ENCODE measurements at places on chromosomes 1 and 21. TPM values are rescaled to one million over a fixed set of nuclear protein-coding genes. Genes with fewer than 3 reads are reported as not detected.

EVI5 gene
- total RNA-seq, result 48.6 TPM

GRCh38 chr1:169576241-169576934 lies 9.9 kb downstream of the F5 start:
- H3K4me1 ChIP-seq, result no peaks in the 10 kb centered on the region
- H3K27me3 ChIP-seq, result no peaks in the 10 kb centered on the region
- H3K27ac ChIP-seq, result no peak overlapping the region
- DNase-seq, result no peak

DNA sequence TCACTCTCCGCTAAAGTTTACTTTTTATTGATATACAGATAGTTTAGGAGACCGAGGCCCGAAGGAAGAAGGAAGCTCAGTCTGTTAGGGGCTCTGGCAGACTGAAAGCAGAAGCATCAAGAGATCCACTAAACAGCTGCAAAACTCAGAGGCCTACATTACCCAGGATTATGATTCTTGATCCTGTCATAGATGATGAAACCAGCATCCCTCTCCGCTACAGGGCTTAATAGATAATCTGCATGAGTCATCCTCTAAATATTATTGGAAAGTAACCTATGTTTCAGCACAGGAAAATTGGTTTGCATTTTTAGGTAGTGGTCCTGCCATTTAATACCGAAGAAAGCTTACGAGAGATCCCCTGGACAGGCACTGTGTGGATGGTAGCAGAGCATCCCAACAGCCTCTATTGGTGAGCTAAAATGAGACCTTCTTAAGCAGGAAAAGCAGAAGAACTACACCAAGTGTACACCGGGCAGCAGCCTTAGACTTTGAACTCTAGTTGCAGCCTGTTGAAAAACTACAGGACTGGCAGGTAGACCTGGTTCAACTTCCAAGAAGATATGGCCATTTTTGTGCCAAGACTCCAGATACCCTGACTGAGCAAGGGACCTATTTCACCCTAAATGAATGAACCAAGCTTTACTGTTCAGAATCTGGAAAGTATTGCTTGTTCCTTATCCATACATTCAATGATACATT lies 6.8 kb downstream of the CASQ2 start:
- H3K36me3 ChIP-seq, result no peaks in the 10 kb centered on the region
- no peaks in the 10 kb centered on the region for H3K4me1 ChIP-seq
- no peak for DNase-seq
- H3K27ac ChIP-seq, result no peak overlapping the region
- H3K27me3 ChIP-seq, result no peaks in the 10 kb centered on the region

KRTAP7-1 gene
- not detected for total RNA-seq

GRCh38 chr21:32921632-32922230 lies 104.0 kb upstream of the OLIG2 start:
- H3K36me3 ChIP-seq, result no peaks in the 10 kb centered on the region
- no peak overlapping the region for H3K27ac ChIP-seq
- no peak for DNase-seq
- no peak overlapping the region for H3K4me3 ChIP-seq
- no peaks in the 10 kb centered on the region for H3K27me3 ChIP-seq

PNRC2 gene
- total RNA-seq, result 77.6 TPM

GRCh38 chr1:194104247-194104844 lies 917.9 kb upstream of the B3GALT2 start:
- no peak overlapping the region for H3K4me3 ChIP-seq
- no peaks in the 10 kb centered on the region for H3K4me1 ChIP-seq
- no peaks in the 10 kb centered on the region for H3K27me3 ChIP-seq
- no peak for DNase-seq

Measured in thoracic aorta (tissue), 2 donors.